Fibroblast of skin of abdomen (primary cell): ENCODE measurements at places on chromosomes 13 and 19.

DNA sequence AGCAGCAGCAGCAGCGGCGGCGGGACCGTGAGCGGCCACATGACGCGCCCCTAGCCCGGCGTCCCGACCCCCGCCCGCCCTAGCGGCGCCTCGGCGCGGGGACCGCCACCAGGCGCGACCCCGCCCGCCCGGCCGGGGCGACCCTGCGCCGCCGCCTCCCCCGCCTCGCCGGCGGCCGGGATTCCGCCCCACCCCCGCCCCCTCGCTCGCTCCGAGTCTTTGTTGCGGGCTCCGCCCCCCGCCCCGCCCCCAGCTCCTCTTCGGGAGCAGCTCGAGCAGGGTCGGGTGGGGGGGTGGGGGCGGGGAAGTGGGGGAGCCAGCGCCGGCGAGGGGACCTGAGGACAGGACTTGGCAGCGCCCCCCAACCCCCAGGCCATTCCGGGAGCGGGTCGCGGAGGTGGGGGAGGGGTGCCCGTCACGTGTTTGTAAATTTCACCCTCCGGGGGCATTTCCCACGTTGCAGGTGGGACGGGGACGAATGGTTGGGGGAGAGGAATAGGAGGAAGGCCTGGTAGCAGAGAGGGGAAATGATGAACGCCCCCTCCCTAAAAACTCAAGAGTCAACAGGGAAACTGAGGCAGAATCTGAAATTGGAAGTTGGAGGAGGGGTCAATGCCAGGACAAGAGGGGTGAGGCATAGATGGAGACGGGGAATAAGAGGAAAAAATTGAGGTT, at the start of gene OLFM2:
TSS of gene OLFM2 (minus strand) at position 190 of the 675 bp plus-strand sequence. CDS start at position 41, 149 bp downstream.
- no peak for DNase-seq

GRCh38 chr13:43426355-43426754, 360.4 kb downstream of the ENOX1 start:
- DNase-seq, result no peak

- peak; percentile 73 for DNase-seq
These were observed 30.2 kb downstream of the CYP2F1 start for GRCh38 chr19:41144403-41144802.

DNA sequence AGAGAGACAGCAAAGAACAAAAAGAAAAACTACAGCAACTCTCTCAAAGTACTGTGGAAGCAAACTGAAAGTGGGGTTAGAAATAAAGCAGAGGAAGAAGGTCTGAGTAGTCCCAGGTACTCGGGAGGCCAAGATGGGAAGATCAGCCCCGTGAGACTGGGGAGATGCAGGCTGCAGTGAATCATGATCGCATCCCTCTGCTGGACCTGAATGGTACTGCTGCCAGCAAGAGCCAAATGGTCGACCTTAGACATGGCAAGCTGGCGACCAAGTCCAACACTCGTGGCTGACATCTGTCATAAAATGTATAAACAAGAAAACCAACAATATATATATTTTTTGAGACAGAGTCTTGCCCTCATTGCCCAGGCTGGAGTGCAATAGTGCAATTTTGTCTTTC, 33.7 kb upstream of the ZNF724 start:
- DNase-seq, result no peak

DNA sequence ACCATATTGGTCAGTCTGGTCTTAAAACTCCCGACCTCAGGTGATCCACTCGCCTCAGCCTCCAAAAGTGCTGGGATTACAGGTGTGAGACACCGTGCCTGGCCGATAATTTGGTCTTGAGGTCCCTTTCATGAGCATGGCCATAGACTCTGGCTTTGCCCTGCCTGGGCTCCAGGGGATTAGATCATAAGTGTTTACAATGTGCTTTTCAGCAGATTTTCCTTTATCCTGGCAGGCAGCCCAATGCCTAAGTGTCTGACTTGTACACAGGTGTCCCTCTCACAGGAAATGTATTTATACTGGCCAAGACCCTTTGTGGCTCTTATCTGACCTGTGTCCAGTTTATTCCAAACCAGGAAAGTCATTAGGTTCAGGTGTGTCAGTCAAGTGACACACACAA, 15.9 kb downstream of the BCAM start:
- DNase-seq, result no peak

DNA sequence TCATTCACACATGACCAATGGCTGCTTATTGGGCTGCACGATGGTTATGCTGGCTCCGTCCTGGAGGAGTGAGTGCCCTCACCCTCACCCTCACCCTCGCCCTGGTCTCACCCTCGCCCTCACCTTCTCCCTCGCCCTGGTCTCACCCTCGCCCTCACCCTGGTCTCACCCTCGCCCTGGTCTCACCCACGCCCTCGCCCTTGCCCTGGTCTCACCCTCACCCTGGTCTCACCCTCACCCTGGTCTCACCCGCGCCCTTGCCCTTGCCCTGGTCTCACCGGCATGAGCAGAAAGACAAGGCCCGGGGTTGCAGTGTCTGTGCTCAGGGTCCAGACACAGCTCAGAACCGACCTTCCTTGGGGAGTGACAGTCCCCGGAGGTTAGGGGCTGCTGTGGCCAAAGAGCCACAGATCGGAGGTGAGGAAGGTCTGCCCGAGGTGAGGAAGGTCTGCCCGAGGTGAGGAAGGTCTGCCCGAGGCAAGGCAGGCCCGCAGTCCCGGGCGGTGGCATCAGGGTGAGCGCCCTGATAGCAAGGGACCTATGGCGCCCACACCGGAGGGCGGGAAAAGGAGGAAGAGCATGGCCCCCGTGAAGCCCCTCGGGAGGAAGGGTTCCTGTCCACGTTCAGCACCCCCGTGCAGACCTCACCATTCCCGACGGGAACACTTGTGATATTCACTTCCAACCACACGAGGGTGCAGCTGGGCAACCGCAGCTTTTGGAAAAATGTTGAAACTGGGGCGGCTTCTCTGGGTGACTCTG, 65.6 kb downstream of the MCF2L start:
- peak; percentile 54 for DNase-seq

- no peak for DNase-seq
These were observed 282.1 kb downstream of the TDRD3 start for GRCh38 chr13:60679131-60679530.

DNA sequence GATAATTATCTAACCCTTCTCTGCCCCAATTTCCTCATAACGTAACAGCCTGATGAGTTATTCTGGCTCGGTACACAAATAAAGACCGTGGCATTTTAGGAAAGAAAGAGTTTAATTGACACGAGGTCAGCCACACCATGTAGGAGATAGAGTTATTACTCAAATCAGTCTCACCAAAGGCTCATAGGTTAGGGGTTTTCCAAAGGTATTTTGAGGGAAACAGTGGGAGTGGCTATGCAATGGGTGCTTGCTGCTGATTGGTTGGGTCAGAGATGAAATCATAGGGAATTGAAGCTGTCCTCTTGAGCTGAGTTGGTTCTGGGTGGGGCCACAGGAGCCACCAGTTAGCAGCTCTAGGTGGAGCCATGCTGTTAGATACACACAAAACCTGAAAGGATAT, 137.5 kb downstream of the FREM2 start:
- no peak for DNase-seq

GRCh38 chr19:31562966-31563612, 213.9 kb upstream of the TSHZ3 start:
- no peak for DNase-seq

DNA sequence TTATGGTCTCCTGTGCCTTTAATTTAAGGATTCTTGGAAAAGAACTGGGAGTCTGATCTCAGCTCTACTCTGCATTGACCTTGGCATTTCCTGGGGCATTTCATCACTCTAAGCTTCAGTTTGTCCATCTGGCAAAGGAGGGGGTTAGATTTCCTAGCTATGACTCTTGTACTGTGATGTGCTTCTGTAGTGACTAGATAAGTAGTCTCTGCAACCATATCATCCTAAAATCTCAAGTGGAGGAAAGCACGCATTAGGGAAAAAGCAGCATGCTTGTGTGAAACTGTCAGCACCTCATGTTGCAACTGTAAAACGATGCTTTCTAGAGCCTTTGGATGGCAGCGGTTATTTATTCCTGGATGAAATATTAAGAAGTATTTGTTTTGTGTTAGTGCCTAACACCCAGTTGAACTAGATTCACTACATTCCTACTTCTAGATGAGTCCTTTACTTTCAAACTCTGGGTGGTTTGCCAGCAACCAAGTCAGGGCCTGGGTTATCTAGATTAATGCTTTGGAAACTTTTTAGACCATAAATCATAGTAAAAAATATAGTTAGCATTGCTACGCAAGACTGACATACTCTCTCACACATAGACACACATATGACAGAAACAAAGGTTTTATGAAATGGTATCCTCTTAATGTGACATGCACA, 6.8 kb downstream of the WDFY2 start:
- peak; percentile 94 for DNase-seq

GRCh38 chr13:30639671-30640070, 22.0 kb downstream of the USPL1 start:
- DNase-seq, result peak; percentile 42

DNA sequence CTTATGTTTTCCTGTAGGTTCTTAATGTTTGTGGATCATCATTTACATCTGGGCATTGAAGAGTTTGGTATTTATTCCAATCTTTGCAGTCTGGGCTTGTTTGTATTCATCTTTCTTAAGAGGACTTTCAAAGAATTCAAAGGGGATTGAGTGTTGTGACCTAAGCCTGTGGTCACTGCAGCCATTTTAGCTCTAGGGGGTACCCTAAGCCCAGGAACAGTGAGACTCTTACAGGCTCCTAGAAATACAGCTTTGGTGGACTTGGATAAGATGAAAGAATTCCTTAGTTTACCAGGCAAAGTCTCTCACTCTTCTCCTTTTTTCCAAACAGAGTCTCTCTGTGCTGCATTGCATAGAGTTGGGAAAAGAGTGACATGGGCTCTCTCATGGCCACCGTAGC, 2539.0 kb upstream of the PCDH20 start:
- DNase-seq, result no peak

DNA sequence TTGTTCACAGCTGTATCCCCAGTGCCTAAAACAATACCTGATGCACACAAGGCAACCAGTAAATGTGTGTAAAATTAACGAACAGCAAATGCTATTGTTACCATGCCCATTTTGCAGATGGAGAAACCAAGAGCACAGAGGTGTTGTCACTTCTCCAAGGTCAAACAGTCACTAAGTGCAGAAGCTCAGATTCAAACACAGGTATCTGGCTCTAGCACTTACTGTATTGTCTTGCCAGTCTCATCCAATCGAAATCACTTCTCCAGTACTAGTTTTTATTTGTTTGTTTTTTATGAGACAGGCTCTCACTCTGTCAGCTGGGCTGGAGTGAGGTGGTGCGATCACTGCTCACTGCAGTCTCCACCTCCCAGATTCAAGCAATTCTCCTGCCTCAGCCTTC, 13.7 kb downstream of the PLD3 start:
- no peak for DNase-seq

- peak; percentile 67 for DNase-seq
These were observed 6.9 kb upstream of the ATF5 start for GRCh38 chr19:49921871-49922795.

- DNase-seq, result peak; percentile 35
These were observed 2193.1 kb downstream of the PCDH9 start for GRCh38 chr13:65036999-65037398.

GRCh38 chr19:48051335-48052033, 7.6 kb upstream of the CABP5 start:
- DNase-seq, result no peak

DNA sequence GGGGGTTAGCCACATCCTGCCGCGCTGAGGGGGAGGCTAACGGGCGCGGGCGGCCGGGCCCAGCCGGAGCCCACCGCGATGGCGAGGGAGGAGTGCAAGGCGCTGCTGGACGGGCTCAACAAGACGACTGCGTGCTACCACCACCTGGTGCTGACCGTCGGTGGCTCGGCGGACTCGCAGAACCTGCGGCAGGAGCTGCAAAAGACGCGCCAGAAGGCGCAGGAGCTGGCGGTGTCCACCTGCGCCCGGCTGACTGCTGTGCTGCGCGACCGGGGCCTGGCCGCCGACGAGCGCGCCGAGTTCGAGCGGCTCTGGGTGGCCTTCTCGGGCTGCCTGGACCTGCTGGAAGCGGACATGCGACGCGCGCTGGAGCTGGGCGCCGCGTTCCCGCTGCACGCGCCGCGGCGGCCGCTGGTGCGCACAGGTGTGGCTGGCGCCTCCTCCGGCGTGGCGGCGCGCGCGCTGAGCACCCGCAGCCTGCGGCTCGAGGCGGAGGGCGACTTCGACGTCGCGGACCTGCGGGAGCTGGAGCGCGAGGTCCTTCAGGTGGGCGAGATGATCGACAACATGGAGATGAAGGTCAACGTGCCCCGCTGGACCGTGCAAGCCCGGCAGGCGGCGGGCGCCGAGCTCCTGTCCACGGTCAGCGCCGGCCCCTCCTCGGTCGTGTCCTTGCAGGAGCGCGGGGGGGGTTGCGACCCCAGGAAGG, 692 bp downstream of the RGS9BP start:
- DNase-seq, result no peak

- DNase-seq, result peak; percentile 19
These were observed 651 bp downstream of the GAPDHS start for GRCh38 chr19:35533822-35534392.
